ENCODE measurements at places on chromosomes 6 and 20. TPM values are rescaled to one million over a fixed set of nuclear protein-coding genes. Genes with fewer than 3 reads are reported as not detected.

The PRDM13 gene
- not detected for total RNA-seq

The C6orf132 gene
- 0.23 TPM for total RNA-seq

The VWA7 gene
- 1.2 TPM for total RNA-seq

The FAM83B gene
- 4.3 TPM for total RNA-seq

The PPP1R16B gene
- total RNA-seq = 0.92 TPM

The FOXA2 gene
- total RNA-seq = 1.3 TPM

The HAO1 gene
- not detected for total RNA-seq

The MDC1 gene
- 15.4 TPM for total RNA-seq

The NTSR1 gene
- not detected for total RNA-seq

The SLC22A23 gene
- total RNA-seq = 7.7 TPM

The TUBE1 gene
- total RNA-seq = 33.5 TPM

The DAAM2 gene
- 18.5 TPM for total RNA-seq

The PEX7 gene
- total RNA-seq = 6.3 TPM

The ZGPAT gene
- total RNA-seq = 18.9 TPM

The WFDC10B gene
- not detected for total RNA-seq

The MAP1LC3A gene
- total RNA-seq = 55.0 TPM

The FBXO5 gene
- 10.4 TPM for total RNA-seq

The NKX2-2 gene
- total RNA-seq = not detected

The SLC22A7 gene
- total RNA-seq = not detected

The HLA-DQA2 gene
- total RNA-seq = 4.4 TPM

The CD40 gene
- total RNA-seq = 14.4 TPM

DNA sequence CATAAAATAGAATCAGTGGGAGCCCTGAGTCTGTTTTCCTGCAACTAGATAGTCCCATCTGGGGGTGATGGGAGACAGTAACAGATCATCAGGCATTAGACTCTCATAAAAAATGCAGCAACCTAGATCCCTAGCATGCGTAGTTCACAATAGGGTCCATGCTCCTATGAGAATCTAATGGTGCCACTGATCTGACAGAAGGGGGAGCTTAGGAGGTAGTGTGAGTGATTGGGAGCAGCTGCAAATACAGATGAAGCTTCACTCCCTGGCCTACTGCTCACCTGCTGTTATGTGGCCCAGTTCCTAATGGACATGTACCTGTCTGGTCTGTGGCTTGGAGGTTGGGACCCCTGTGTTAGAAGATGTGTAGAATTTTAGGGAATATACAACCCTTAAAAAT is 904.5 kb upstream of the EPHA7 start:
- H3K36me3 ChIP-seq = no peaks in the 10 kb centered on the region
- no peaks in the 10 kb centered on the region for H3K4me1 ChIP-seq
- H3K27me3 ChIP-seq = no peaks in the 10 kb centered on the region

DNA sequence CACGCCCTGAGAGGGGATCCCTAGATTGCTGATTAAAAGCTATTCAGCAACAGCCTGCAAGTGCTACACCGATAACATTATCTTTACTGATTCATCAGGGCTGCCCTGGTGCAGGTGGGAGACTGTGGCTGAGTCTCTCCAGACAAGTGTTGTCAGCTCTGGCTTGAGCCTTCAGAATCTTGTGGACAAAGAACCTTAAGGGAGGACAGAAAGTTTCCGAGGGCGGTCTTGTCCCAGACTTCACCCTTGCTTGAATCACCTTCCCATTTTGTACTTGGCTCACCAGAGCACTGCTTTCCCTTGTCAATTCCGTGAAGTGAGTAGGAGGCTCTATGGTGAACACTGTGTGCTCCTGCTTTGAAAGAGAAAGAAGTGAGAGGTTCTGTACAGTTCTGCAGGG is 88.6 kb upstream of the PCSK2 start:
- H3K27me3 ChIP-seq = no peaks in the 10 kb centered on the region
- H3K4me3 ChIP-seq = no peak overlapping the region
- H3K4me1 ChIP-seq = no peaks in the 10 kb centered on the region
- DNase-seq = no peak
- no peak overlapping the region for H3K27ac ChIP-seq

- no peaks in the 10 kb centered on the region for H3K36me3 ChIP-seq
- H3K4me1 ChIP-seq = no peaks in the 10 kb centered on the region
- no peak overlapping the region for H3K27ac ChIP-seq
- no peak overlapping the region for H3K4me3 ChIP-seq
- no peaks in the 10 kb centered on the region for H3K27me3 ChIP-seq
Observed at GRCh38 chr6:41197234-41197633, 3.7 kb downstream of the TREML2 start.

DNA sequence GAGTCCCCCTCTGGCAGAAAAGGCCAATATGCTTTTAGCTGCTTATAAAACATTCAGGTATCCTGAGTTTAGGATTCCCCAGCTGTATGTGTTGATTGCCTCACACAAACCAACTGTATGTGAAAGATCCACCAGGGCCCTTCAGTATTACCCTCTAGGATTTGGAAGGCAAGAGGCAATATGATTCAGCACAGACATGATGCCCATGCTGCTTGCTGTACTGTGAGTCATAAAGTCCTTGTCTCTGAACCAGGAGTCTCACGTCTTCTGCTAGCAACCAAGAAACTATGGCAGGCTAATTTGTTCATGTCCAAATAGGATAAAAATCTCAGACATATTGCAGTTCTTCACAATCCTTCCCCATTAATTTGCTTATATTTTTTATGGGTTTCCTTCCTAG is 789.2 kb upstream of the SLC35B3 start:
- H3K4me3 ChIP-seq = no peak overlapping the region
- H3K27me3 ChIP-seq = no peaks in the 10 kb centered on the region
- no peak overlapping the region for H3K27ac ChIP-seq
- no peaks in the 10 kb centered on the region for H3K4me1 ChIP-seq
- no peak for DNase-seq

DNA sequence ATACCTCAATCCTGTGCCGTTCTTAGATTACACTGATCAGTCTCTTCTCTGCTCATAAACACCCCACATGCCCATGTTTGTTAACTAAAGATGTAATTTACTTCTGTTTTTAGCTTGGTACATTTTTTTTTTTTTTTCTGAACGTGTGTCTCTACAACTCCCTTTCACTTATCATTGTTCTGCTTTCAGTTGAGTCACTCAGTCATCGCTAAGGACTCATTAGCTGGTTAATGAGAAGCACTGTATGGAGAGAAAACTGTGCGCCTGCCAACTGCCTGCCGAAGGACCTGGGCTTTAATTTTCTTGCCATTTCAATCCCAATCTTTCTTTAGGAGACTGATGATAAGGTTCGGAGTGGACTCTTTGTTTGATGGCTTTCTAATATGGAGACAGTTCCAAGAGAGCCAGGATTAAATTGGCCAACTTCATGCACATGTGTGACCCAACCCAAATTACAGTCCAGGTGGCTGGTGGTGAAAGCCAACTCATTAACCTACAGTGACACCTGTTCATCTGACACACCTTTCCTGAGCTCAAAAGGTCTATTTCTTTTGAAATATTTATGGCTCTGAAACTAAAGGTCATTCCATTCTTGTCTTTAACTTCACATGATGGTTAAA is 334.1 kb downstream of the BCKDHB start:
- no peaks in the 10 kb centered on the region for H3K27me3 ChIP-seq
- DNase-seq = no peak
- H3K4me3 ChIP-seq = no peak overlapping the region
- no peaks in the 10 kb centered on the region for H3K4me1 ChIP-seq
- no peak overlapping the region for H3K27ac ChIP-seq

DNA sequence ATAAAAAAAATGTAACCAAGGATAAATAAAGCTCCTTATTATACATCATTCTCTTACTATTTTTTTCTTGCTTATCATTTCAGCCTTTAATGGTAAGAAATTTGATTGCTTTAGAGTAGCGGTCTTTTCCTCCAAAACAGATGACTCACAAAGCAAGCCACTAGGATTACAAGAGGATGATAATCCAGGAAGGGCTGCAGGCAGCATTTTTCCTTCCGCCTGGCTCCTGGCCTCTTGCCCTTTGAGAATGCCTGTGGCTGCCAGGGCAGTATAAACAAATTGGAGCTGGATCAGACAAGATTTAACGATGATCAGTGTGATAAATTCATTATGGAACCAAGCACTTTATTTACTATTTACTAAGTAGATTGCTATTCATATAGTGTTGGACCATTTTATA is 9.7 kb upstream of the FBXL4 start:
- H3K36me3 ChIP-seq = no peaks in the 10 kb centered on the region
- no peaks in the 10 kb centered on the region for H3K27me3 ChIP-seq
- H3K4me3 ChIP-seq = no peak overlapping the region
- H3K27ac ChIP-seq = no peak overlapping the region

DNA sequence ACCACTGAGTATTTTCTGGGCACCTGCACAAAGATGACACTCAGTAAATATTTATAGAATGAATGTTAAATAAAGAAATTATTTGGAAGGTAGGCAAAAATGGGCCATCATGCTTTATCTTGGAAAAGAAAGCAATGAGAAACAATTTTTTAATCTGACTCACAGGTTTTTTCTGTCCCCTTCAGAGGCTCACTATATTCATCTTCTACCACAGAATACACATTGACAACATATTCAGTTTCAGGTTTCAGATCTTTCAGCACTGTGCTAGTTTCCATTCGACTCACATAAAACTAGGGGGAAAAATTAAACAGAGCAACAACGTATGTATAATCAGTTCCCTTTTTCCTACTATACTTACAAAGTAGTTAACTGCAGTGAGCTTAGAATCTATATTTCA is 58.3 kb downstream of the COL12A1 start:
- H3K27me3 ChIP-seq = no peaks in the 10 kb centered on the region
- H3K4me1 ChIP-seq = peaks cover 7% of the 10 kb centered on the region
- H3K27ac ChIP-seq = no peak overlapping the region
- no peaks in the 10 kb centered on the region for H3K36me3 ChIP-seq
- DNase-seq = no peak

- no peaks in the 10 kb centered on the region for H3K36me3 ChIP-seq
- DNase-seq = no peak
- no peak overlapping the region for H3K27ac ChIP-seq
- no peak overlapping the region for H3K4me3 ChIP-seq
Observed at GRCh38 chr6:122683989-122684651, 73.9 kb downstream of the PKIB start.

GRCh38 chr20:62088258-62089127 is 22.8 kb upstream of the TAF4 start:
- H3K27ac ChIP-seq = no peak overlapping the region
- no peak for DNase-seq
- H3K4me3 ChIP-seq = no peak overlapping the region

DNA sequence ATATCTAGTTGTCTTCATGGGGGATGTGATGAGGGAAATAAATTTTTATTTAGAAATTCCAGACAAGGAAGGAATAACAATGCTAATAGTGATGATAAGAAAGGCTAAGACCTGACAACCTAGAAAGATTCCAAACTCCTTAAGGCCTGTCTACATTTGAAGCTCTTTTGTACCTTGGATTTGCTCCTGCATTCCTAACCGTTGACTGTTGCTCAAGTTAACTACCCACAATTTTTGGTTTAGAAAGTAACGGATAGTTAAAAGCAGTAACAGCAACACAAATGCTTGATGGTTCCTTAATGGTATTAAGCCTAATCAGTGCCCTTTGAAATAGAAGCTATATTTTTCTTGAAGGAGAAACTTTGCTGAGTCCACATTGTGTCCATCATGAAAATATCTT is 52.9 kb downstream of the TRMT11 start:
- DNase-seq = no peak
- H3K36me3 ChIP-seq = no peaks in the 10 kb centered on the region
- no peak overlapping the region for H3K4me3 ChIP-seq
- no peak overlapping the region for H3K27ac ChIP-seq
- H3K27me3 ChIP-seq = no peaks in the 10 kb centered on the region

DNA sequence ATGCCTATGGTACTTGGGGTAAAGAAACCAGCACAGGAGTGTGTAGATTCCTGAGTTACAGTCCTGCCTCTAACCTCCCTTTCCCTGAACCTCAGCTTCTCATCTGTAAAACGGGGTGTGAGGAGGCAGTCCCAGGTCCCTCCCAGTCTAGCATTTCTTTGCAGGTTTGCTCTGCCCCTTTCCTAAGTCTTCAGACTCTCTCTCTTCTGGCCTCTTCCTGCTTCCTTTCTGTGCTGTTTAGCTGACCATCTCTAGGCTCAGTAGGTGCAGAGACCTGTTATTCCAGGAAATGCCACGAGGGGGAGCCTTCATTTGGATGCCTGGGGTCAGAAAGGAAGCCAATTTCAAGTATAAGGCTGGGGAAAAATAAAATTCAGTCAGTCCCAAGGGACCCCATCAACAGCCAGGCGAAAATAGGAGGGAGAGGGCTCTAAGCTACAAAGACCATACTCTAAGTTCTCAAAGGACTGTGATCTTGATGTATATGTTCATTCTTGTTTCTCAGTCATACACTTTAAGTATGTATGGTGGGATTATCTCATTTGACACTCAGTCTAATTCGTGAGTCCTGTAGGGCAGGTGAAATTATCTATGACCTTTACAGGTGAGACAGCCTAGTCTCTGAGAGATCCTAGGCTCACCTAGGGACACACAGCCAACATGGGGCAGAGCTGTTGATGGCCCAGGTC is 89.1 kb downstream of the NCR2 start:
- no peaks in the 10 kb centered on the region for H3K36me3 ChIP-seq
- H3K27me3 ChIP-seq = no peaks in the 10 kb centered on the region
- no peak overlapping the region for H3K27ac ChIP-seq
- peaks cover 14% of the 10 kb centered on the region for H3K4me1 ChIP-seq
- DNase-seq = peak; percentile 86

DNA sequence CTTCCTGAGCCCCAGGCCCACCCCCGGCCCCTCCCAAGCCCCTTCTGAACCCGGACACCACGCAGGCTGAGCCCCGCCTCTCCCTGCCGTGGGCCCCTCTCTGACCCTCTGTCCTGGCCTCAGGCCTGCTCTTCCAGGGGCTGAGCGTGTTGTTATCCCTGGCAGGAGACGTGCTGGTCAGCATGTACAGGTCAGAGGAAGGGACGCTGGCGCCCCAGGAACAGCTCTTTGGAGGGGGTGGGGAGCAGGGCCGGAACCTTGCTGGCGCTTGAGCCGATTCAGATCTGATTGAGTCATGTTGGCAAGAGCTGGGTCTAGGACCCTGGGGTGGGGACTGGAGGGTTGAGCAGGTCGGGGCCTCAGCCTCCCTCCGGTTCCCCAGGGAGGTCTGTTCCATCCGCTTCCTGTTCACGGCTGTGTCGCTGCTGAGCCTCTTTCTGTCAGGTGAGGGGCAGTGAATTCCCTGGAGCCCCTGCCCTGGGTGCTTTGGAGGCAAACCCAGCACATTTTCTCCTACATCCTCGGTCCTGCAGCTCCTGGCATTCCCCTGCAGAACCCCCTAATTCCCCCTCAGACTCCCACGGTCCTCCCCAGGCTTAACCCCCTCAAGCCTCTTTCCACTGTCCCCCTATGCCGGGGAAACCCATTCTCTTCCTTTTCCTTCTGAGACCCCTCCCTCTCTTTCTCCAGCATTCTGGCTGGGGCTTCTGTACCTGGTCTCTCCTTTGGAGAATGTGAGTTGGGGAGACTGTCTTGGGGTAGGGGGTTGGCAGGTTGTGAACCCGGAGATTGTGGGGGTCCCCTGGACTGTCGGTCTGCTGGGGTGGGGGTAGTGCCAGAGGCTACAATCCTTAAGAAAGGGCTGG is 2.0 kb downstream of the SPAG4 start:
- H3K27ac ChIP-seq = peak overlapping the region; percentile 73
- H3K4me1 ChIP-seq = peaks cover 1% of the 10 kb centered on the region
- peak overlapping the region; percentile 35 for H3K4me3 ChIP-seq

GRCh38 chr20:10110151-10110550 is 75.4 kb downstream of the ANKEF1 start:
- H3K4me3 ChIP-seq = no peak overlapping the region
- H3K27me3 ChIP-seq = no peaks in the 10 kb centered on the region
- H3K4me1 ChIP-seq = no peaks in the 10 kb centered on the region
- H3K36me3 ChIP-seq = no peaks in the 10 kb centered on the region
- H3K27ac ChIP-seq = no peak overlapping the region

GRCh38 chr6:17710331-17710730 is 3.6 kb upstream of the NUP153 start:
- H3K4me3 ChIP-seq = no peak overlapping the region
- no peaks in the 10 kb centered on the region for H3K36me3 ChIP-seq
- H3K4me1 ChIP-seq = peaks cover 1% of the 10 kb centered on the region
- H3K27ac ChIP-seq = no peak overlapping the region
- no peak for DNase-seq
